CD4-positive, alpha-beta T cell treated with Interleukin-6 for 4 hours (primary cell): ENCODE measurements at places on chromosomes 4 and X.

DNA sequence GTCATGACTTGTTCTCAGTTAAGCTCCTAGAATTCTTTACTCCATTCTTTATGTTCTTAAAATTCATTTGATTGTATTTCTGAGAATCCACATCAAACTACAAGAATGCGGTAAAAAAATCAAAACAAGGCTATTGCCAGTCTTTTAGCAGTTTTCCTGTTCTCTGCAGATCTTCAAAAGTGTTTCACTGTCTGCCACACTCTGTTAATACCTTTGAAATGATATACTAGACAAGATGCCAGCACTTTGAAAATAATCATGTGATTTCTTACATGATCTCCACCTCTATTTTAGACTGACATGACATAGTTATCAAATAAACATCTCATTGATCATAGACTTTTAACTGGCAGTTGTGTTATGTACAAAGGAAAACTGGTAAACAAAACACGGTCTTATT, 30.1 kb upstream of the GPRIN3 start:
- DNase-seq, result no peak

- no peak for DNase-seq
Observed at GRCh38 chrX:130039847-130040246, 57.4 kb downstream of the BCORL1 start.

- DNase-seq, result no peak
Observed at GRCh38 chrX:149495573-149496071, 9.5 kb downstream of the IDS start.

GRCh38 chrX:39309721-39310152, 508.5 kb downstream of the MID1IP1 start:
- peak; percentile 65 for DNase-seq

- DNase-seq, result no peak
Observed at GRCh38 chr4:41822325-41822724, 73.8 kb upstream of the PHOX2B start.

GRCh38 chr4:86657382-86657781, 63.3 kb downstream of the PTPN13 start:
- no peak for DNase-seq

DNA sequence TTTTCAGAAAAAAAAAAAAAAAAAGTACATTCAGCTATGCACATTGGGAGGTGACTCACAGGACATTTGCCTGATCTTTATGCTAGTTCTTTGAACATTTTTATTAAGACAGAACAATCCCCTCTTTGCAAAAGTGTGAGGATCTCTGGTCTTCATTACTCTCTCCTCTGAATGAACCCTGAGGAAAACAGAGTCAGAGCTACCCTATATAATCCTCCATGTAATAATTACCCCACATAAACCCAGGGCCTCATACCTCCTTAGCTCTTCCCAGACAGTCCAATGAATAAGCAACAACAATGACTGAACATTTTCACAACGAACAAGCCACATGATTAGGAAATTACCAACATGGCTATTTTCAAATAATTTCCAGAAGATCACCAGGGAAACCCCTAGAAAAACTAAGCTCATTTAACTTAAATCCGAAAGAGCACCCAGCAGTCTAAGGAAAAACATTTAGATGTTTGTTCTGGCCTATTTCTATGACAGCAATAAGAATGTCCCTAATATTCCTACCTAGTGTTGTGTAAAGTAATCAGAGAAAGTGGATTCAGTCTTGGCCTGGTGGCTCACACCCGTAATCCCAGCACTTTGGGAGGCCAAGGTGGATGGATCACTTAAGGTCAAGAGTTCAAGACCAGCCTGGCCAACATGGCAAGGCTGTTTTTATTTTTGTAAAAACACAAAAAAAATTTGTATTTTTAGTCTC, 37.8 kb downstream of the TBC1D9 start:
- DNase-seq, result no peak

DNA sequence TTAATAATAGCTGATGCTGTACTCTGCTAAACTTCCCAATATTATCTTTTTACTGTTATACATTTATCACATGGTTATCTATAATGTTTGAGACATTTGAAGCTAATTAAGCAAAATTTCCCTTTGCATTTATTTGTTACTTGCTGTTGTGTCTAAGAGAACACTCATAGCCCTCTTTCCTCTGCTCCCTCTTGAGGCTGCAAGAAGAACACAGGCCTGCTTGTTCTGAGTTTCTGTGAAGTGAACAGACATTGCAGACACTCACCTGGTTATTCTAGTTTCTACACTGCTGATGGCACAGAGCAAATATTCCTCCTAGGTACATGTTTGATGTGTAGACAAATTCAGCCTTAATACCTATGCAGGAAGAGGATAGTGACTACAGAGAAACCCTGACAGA, 367.8 kb downstream of the GASK1B start:
- DNase-seq, result no peak

DNA sequence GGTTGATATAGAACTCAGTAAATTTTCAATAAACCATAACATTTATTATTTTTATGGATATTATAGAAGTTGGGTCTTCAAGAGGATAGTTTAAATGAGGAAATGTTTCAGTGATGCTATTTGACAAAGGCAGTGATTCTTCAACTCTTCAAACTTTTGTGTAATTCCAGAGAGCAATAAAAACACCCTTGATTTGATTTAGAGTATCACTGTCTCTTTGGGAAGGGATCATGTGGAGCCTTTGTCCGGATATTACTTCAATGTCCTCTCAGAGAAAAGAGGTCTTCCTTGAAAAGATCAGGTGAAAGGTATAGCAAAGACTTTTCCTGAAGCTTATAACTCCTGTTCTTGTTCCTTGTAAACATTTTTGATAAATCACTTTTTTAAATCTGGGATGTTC, 23.3 kb downstream of the GLRA3 start:
- no peak for DNase-seq

DNA sequence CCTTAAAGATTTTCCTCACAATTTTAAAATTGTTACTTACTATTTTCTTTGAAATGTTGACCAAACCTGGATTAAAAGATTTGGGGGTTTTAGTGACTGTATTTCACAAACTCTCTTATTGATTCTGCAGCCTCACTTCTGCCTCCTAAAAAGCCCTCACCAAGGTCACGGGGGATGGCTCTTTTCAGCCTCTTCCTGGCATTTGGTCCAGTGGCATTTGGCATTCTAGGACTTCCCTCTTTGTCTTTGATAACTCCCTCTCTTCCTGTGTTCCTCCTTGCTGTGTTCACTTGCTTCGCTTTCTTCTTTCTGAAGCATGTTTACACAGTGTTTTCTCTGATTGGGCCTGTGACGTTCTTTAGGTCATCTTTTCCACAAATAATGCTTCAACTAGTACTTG, 21.5 kb downstream of the PKD2 start:
- no peak for DNase-seq

DNA sequence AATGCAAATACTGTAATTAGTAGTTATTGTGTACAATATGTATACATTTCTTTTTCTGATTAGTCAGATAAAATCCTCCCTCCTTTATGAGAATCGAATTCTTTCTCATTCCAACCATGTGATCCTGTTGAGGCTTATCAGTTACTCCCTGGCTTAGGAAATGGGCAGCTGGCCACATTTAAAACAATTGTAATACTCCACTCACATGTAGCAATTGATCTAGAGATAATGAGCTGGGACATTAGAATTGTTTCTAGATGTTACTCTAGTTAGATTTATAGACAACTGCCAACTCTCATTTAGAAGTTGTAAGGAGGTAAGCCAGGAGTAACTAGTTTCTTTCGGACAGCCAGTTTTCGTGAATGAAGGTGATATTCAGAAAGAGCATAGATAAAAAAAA, 859.3 kb upstream of the AADAT start:
- no peak for DNase-seq
